Karpas-422 (cell line): ENCODE measurements at places on chromosomes 5 and 9. TPM values are rescaled to one million over a fixed set of nuclear protein-coding genes. Genes with fewer than 3 reads are reported as not detected.

- no peak for DNase-seq
Observed at GRCh38 chr9:86288499-86289198, 6.3 kb upstream of the ISCA1 start.

DNA sequence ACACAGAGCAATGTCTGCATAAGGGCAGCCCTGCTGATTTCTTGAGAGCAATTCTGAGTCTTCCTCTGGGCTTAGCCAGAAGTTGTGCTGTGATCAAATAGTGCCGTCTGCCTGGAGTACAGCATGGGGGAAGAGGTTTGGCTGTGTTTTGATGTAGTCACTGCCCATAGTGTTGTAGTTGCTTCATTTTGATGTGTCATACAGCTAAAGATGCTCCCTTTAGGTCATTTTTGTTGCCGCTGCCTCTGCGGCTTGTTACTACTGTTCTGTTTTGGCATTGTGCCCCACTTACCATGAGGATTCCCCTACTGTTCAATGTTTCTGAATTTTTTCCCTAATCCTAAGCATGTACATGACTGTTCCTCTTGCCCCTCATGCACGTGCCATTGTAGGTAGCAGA lies 23.0 kb downstream of the SLC36A1 start:
- no peak for DNase-seq

DNA sequence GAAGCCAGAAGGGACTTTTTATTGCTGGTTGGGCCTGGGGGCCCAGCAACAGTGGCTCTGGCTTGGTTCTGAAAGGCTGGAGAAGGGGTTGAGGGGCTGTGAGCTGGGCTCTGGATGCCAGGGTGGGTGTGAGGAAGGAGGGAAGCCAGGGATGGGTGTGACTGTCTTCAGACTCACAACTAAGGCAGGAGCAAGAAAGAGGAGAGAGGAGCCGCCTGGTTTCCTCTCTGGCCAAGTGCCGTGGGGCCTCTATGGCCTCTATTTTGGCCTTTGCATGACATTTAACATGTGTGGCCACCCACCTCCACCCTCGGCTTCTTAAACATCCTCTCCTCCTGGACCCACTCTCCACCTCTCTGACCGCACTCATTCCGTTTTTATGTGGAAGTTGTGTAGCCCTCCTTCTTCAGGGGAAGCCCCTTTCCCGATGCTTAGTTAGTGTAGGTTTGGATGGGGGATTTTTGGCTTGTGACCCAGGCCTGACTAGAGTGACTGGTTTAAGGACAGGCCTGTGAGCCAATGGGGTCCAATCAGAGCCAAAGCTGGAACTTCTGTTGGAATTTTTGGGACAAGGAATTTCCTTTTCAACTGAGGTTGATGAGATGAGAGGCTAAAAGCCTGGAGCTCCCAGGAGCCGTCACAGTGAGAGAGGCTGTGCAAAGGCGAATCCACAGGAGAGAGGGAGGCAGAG lies 517.8 kb downstream of the CCDC171 start:
- no peak for DNase-seq

Gene JAKMIP2
- 39.5 and 58.7 TPM in 2 replicates for total RNA-seq

Gene CCDC152
- total RNA-seq, result 3.6 and 20.8 TPM in 2 replicates
